ENCODE measurements at places on chromosomes 5 and 9. TPM values are rescaled to one million over a fixed set of nuclear protein-coding genes. Genes with fewer than 3 reads are reported as not detected.

The SPATA6L gene
- total RNA-seq, result 0.91 TPM

The ABO gene
- total RNA-seq, result not detected

The ENTPD8 gene
- not detected for total RNA-seq

The SLC34A3 gene
- total RNA-seq, result not detected

The LTC4S gene
- total RNA-seq, result 0.79 TPM

The PCDHGB5 gene
- total RNA-seq, result not detected

The MZB1 gene
- 2.0 TPM for total RNA-seq

The GOLGA1 gene
- 14.3 TPM for total RNA-seq

The PIGO gene
- total RNA-seq, result 22.8 TPM

The GNAQ gene
- total RNA-seq, result 22.7 TPM

The PDGFRB gene
- total RNA-seq, result 0.14 TPM

The FBP1 gene
- total RNA-seq, result 1.9 TPM

The ZNF608 gene
- not detected for total RNA-seq

The PRSS3 gene
- total RNA-seq, result not detected

The GLRA1 gene
- total RNA-seq, result not detected

The DNM1 gene
- total RNA-seq, result 0.77 TPM

The CYLC2 gene
- total RNA-seq, result not detected

The IFNA2 gene
- not detected for total RNA-seq

The SLC6A19 gene
- not detected for total RNA-seq

The RNF208 gene
- 5.0 TPM for total RNA-seq

The C9orf43 gene
- total RNA-seq, result 0.84 TPM

The CARD6 gene
- 1.4 TPM for total RNA-seq

The PFN3 gene
- not detected for total RNA-seq

The CNTLN gene
- total RNA-seq, result 0.25 TPM

The AGXT2 gene
- not detected for total RNA-seq

The LHX3 gene
- total RNA-seq, result not detected

The SEMA4D gene
- 156 TPM for total RNA-seq

The FBXL7 gene
- total RNA-seq, result not detected

The AKNA gene
- 107 TPM for total RNA-seq

The FGF10 gene
- total RNA-seq, result not detected

The ANKRD20A1 gene
- total RNA-seq, result 0.62 TPM

The LECT2 gene
- total RNA-seq, result not detected

The GCNT4 gene
- total RNA-seq, result 2.4 TPM

The IFNA13 gene
- not detected for total RNA-seq

The CATSPER3 gene
- total RNA-seq, result not detected

The OCLN gene
- total RNA-seq, result 0.26 TPM

The SPATA31E1 gene
- total RNA-seq, result not detected

The C9orf50 gene
- not detected for total RNA-seq

The SH3TC2 gene
- not detected for total RNA-seq

The PTGES gene
- total RNA-seq, result 0.31 TPM

The RNF180 gene
- total RNA-seq, result not detected

The PCDHGA11 gene
- total RNA-seq, result 0.17 TPM

All from activated naive CD4-positive, alpha-beta T cell treated with anti-CD3 and anti-CD28 coated beads for 36 hours (primary cell).